Activated CD4-positive, alpha-beta T cell treated with anti-CD3 and anti-CD28 coated beads for 36 hours (primary cell): ENCODE measurements at places on chromosomes 2 and 18.

GRCh38 chr2:204122425-204122824, 185.9 kb downstream of the ICOS start:
- DNase-seq: no peak

GRCh38 chr2:236665572-236666118, 96.0 kb downstream of the ACKR3 start:
- no peak for DNase-seq

DNA sequence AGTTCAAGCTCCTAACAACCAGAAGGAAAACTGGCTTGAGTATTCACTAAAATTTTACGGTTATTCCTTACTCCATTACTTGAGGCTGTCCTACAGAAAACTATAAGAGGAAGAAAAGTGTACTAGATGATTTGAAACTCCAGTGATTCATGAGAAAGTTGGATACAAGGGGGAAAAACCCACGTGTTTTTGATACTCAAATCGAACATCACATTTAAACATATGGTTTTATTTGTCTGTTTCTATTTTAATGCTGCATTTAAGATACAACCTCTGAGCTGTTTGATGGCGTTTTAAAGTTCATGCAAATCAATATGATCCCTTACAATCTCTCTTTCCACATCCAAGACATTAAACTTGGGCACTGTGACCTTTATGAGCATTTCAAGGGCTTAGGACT, 125.1 kb upstream of the LMAN1 start:
- DNase-seq: no peak

- no peak for DNase-seq
These were observed 26.4 kb downstream of the SLC4A1AP start for GRCh38 chr2:27690052-27690451.

GRCh38 chr2:113135317-113135716, 7.9 kb downstream of the IL1RN start:
- DNase-seq: no peak

DNA sequence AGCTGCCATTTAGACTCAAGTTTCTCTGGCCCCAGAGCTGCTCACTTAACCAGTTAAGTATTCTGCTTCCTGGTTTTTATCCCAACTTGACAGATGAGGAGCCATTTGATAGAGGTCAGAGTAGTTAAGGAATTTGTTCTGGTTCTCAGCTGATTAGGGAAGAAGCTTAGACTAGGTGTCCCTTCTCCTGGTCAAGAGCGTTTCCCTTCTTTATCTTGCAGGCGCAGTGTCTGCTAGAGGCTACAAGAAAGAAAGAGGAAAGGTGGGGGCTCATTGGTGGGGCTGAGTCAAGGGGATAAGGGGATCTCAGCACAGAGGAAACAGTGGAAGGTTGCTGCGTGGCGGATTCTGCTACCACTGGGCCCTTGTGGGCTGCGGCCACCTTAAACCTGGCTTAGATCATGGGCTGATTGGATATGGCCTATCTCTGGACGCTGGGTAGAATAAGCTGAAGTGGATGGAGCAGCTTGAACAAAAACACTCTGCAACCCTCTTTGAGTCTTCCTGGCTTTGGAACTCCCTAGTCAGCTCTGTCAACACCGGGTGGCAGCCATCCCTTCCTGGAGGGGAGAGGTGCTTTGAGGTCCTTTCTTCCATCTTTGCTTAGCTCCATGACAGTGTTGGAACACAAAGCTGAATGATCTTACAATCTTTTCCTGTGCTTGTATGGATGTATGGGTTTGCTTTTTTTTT, 70.8 kb downstream of the QPCT start:
- DNase-seq: peak; percentile 12

GRCh38 chr2:161075701-161076100, 84.5 kb upstream of the TANK start:
- DNase-seq: no peak

DNA sequence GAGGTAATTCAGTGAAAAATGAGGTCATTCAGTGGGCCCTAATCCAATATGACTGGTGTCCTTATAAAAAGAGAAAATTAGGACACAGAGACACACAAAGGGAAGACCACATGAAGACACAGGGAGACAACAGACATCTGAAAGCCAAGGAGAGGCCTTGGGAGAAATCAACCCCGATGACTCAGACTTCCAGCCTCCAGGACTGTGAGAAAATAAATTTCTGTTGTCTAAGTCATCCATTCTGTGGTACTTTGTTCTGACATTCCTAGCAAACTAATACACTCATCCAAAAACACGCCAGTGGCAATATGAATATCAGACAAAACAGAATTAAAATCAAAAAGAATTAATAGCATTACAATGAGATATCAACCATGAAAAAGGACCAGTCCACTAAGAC, 303.7 kb downstream of the SS18 start:
- DNase-seq: no peak

DNA sequence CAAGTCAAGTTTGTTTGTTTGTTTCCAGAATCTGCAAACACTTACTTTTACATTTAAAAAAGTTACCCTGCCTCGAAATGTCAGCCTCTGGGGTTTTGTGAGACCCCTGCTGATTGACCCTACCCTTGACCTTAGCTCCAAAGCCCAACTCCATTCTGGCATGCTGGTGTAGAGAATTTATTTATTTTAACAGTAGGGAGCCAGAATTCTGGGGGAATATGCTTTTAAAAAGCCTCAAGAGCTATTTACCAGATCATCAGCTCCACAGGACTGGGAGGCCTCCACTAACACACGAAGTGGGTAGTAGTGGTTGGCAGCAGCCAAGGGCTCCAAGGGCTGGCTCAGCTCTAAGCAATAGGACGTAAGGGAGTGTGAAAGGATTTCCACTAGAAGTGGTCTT, 23.2 kb upstream of the GREB1L start:
- DNase-seq: no peak

- no peak for DNase-seq
These were observed 116.6 kb downstream of the HDAC4 start for GRCh38 chr2:239283961-239284795.

- DNase-seq: no peak
These were observed 329.7 kb upstream of the NRP2 start for GRCh38 chr2:205352593-205352992.

- no peak for DNase-seq
These were observed 15.1 kb downstream of the ACKR3 start for GRCh38 chr2:236584521-236585384.

DNA sequence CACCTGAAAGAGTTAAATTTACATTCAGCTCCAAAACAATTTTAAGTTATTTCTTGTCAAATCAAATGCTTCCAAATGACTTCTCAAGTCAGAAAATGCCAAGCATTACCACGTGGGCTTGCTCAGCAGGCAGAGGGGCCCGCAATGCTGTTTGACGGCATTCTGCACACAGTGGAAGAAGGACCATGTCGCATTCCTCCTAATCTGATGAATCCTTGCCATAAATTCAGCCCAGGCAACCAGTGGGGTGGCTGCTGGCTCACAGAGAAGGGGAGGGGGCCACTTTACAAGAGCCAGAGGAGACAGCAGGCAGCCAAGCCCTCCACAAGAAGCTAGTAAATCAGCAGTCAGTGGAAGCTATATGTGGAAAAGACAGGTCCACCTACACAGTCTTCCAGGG, 56.7 kb downstream of the OSR1 start:
- no peak for DNase-seq

GRCh38 chr2:199490049-199490448, 32.3 kb upstream of the SATB2 start:
- no peak for DNase-seq

- no peak for DNase-seq
These were observed at the start of gene FIGN for GRCh38 chr2:163735685-163736432. FIGN (minus strand) TSS chr2:163736008; CDS start chr2:163734927, 1,081 bp downstream.

GRCh38 chr2:218873359-218874194, 7.1 kb upstream of the WNT10A start:
- no peak for DNase-seq
